ENCODE measurements at places on chromosomes 4 and X.

DNA sequence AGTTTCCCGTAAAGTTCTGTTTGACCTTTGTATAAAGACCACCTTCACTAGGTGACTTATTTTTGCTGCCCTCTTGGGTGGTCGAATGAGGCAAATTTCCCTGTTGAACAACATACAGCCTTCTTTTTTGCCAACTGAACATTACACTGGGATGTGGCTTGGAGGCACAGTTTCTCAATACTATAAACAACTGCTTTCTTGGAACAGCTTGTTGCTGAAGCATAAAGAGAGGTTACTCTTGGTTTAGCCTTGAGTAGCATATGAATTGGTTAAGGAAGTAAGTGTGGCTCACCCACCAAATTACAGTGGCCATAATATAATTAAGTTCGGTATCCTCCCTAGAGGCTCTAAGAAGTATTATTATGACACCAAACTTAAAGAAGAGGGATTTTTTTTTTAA is 40.0 kb downstream of the HHIP start:
- no peak for DNase-seq

- peak; percentile 4 for DNase-seq
Measured at GRCh38 chr4:138870737-138871554, 144.6 kb upstream of the NOCT start.

- DNase-seq, result no peak
Measured at GRCh38 chr4:149886786-149887490, 71.3 kb upstream of the IQCM start.

DNA sequence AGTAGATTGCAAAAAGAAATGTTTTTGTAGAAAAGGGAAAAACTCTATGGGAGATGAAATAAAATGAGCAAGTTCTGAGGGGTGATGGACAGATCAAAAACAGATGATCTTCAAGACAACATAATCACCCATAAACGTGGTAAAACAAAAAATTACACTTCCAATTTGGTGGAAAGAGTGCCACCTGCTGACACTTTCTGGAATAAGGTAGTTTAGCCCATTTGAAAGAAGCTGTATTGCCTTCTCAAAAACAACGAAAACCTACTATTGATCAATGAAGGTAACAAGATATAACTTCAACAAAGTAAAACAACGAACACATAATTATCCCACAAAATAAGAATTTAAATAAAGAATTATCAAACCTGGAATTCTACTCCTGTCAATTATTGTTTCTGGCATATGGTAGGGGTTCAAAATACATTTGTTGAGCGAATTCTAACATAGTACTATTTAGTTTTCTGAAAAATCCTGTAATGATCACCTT is 2.5 kb downstream of the COQ2 start:
- peak; percentile 13 for DNase-seq

DNA sequence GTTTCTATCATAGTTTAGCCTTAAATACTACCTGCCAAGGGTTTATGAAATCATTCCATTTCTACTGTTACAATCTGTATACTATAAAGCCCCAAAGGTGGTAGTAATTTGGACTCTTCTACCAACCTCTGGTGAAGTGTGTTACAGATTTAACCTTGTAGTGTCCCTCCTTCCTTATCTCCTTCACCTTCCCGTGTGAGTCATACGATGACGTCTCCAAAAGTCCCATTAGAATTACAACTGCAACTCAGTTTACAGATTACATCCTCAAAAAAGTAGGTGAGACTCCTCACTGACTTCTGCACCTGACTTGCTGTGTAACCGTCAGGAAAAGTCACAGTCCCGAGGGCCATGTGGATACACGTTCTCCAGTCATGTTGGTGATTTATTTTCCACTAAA is 219.0 kb downstream of the DCTD start:
- DNase-seq, result no peak

GRCh38 chr4:78552389-78553042 is 946 bp downstream of the ANXA3 start:
- no peak for DNase-seq

DNA sequence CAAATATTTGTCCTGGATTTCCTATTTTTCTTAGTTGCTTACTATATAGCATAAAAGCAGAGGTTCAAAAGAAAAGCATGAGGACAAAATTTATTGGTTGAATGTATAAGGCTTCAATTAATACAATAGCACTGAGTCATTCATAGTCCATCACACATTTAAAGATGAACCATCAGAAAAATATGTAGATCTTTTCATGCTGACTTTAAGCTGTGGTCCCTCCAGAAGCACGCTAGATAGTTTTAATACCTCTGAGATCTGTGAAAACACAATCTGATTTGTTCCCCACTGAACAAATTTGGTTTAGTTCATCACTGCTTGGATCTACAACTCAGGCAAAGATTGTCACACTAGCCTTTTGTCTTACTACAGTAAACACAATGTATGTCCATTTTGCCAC is 377.2 kb upstream of the ANXA10 start:
- no peak for DNase-seq
